ENCODE measurements at places on chromosomes 3 and 15. TPM values are rescaled to one million over a fixed set of nuclear protein-coding genes. Genes with fewer than 3 reads are reported as not detected.

Gene GPR27
- 10.0 TPM for total RNA-seq

Gene SLC28A2
- not detected for total RNA-seq

Gene TEX55
- total RNA-seq = not detected

Gene MEX3B
- 2.3 TPM for total RNA-seq

Gene ZBTB20
- total RNA-seq = 102 TPM

Gene SLC38A3
- total RNA-seq = 11.1 TPM

Gene ADAMTSL3
- total RNA-seq = 7.8 TPM

Gene FLNB
- total RNA-seq = 40.8 TPM

Gene MOBP
- total RNA-seq = 0.19 TPM

Gene RLBP1
- total RNA-seq = not detected

Gene PRR20G
- not detected for total RNA-seq

Gene GREM1
- 0.37 TPM for total RNA-seq

Gene FANCD2OS
- not detected for total RNA-seq

Gene SCAMP5
- 6.6 TPM for total RNA-seq

Gene LIPC
- 0.66 TPM for total RNA-seq

Gene OXTR
- 0.20 TPM for total RNA-seq

Gene PCOLCE2
- total RNA-seq = 143 TPM

Gene MAP6D1
- total RNA-seq = 2.8 TPM

Gene RAD51
- 0.30 TPM for total RNA-seq

Gene SPSB4
- 6.7 TPM for total RNA-seq

Gene ALPK3
- 142 TPM for total RNA-seq

Gene KLHL40
- 0.67 TPM for total RNA-seq

Gene FGD5
- total RNA-seq = 17.4 TPM

Gene CAND2
- total RNA-seq = 92.2 TPM

Gene NDN
- 33.2 TPM for total RNA-seq

Gene ADIPOQ
- 0.83 TPM for total RNA-seq

Gene UBR1
- 29.4 TPM for total RNA-seq

Gene PYGO1
- 3.9 TPM for total RNA-seq

Gene SEMA5B
- total RNA-seq = 10.5 TPM

Gene LCTL
- total RNA-seq = not detected

Gene HYKK
- 7.1 TPM for total RNA-seq

Gene CADPS
- total RNA-seq = 36.6 TPM

Gene CIB1
- 75.6 TPM for total RNA-seq

Gene FEZF2
- not detected for total RNA-seq

Gene ANKUB1
- total RNA-seq = not detected

Gene IP6K1
- total RNA-seq = 14.3 TPM

Gene PRSS50
- 0.28 TPM for total RNA-seq

Gene SPESP1
- total RNA-seq = 1.0 TPM

Gene AP3B2
- not detected for total RNA-seq

Gene ROPN1
- total RNA-seq = not detected

Gene SLC15A2
- total RNA-seq = 6.9 TPM

Gene CHD2
- total RNA-seq = 57.6 TPM

Gene DNAJA4
- 156 TPM for total RNA-seq

Gene INSYN1
- 221 TPM for total RNA-seq

Gene IREB2
- 28.0 TPM for total RNA-seq

Gene DENND6A
- total RNA-seq = 25.3 TPM

Gene TRPM1
- total RNA-seq = not detected

Gene CD276
- total RNA-seq = 31.1 TPM

Gene SLC2A2
- not detected for total RNA-seq

Gene CMTM8
- 2.5 TPM for total RNA-seq

Gene LRRN1
- not detected for total RNA-seq

Gene LTF
- total RNA-seq = 2.6 TPM

Gene DOCK3
- total RNA-seq = 4.3 TPM

Gene C2CD4A
- not detected for total RNA-seq

Gene FMN1
- 5.5 TPM for total RNA-seq

Gene RAP2B
- 3.0 TPM for total RNA-seq

Data from heart right ventricle (tissue), 16 donors.